ENCODE measurements at places on chromosomes 2 and 18.

DNA sequence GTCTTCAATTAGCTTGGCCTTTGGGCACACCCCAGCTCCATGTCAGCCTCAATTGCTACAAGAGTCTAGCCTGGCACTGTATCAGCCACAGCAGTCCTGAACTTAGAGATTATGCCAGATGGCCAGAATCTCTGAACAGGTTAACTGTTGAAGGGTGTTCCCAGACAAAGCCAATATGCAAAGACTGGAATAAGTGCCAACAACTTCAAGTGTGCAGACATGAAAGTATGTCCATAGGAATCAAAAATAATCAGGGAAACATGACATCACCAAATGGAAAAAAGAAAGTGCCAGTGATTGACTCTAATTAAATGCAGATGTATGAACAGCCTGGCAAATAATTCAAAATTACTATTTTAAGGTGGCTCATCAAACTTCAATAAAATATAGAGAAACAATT lies 98.5 kb upstream of the DOCK10 start:
- no peak for DNase-seq

DNA sequence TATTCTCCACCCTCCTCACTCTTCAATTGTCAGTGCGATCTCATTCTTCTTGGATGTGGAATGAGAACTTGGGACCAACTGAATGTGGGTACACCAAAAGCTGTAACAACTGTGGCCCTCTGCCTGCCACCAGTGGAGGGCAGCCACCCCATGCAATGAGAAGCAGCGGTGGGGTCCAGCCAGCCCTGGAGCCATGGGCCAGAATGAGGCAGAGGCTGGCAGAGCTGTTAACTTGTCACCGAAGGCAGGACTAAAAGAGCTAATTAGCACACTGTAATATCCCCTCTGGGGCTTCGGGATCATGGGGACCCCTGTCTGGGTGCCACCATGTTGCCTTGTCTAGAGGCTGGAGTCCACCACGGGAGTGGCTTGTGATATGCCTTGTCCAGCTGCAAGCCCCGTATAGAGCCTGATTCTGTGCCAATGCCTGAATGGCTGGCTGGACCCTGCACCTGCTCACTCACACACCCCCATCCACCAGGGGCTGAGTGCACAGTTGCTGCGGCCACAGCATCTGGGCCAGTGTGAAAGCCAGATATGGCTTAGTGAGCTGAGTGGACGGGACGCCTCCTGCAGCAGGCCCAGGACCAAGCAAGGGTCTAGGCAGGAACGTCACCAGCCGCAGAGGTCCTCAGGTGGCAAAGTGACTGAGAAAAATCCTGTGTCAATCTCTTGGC lies 680.5 kb downstream of the DSC3 start:
- no peak for DNase-seq

DNA sequence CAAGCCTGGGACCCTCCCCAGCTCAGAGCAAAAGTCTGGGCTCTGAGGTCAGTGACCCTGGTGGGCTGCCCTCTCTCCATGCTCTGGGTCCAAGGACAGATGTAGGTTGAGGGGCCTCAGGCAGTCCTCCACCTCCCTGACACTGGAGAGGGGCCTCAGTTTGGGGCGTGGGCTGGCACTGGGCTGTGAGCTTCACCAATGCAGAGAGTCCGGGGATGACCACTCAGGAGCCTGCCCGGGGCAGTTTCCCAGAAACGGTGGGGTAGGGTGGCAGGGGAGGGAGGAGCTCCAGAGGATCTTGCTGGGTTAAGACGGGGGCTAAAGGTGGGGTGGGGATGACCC lies 40.5 kb upstream of the SMAD7 start:
- no peak for DNase-seq

DNA sequence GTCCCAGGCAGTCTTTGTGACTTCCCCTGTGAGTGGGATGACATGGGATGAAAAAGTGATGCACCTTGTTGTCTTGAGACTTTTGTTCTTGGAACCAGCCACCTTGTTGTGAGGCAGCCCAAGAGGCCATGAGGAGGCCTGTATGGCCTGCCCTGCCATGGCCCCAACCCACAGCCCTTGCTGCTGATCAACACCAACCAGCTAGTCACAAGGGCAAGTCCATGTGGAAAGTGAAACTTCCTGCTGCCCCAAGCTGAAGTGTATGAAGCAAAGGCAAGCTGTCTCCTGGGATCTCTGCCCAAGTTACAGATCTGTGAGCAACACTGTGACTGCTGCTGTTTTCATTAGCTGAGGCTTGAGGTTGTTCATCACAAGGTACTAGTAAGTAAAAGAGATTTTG lies 21.6 kb downstream of the TMEM18 start:
- DNase-seq: no peak

DNA sequence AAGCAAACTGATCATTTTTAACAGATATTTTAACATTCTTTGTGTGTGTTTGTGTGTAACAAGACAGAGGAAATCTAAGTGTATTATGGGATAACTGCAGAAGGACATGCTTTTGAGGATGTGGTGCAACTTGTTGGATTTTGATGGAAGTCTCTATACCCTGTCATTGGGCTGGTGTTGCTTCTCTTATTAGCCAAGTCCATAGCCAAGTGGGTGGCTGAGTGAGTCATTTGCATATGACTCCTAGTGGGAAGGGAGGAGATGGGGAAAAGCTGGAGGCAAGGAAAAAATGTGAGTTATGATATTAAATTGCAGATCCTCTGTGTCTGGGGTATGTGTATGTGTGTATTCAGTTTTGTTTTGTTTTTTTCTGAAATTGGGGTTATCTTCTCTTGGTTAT lies 879.9 kb downstream of the DCC start:
- DNase-seq: no peak

- no peak for DNase-seq
These were observed 145.1 kb downstream of the PTGR3 start for GRCh38 chr18:75063615-75064512.

GRCh38 chr18:38494065-38494464 lies 928.5 kb upstream of the CELF4 start:
- DNase-seq: no peak

DNA sequence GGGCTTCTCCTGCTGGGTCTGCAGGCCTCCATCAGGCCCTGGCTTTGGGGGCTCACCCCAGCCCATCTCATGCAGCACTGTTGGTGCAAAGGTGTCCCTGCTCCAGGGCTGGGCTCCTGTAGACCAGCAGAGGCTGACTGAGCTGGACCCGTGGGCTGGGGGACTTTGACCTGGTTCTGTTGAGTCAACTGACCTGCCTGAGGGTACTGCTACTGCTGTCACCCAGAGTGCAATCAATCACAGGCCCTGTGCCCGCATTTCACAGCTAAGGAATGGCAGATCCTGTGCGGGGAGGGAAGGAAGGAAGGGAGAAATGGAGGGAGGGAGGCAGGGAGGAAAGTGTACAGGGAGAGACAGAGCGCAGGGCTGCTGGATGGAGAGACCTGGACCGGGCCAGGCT lies 136.8 kb downstream of the TPO start:
- DNase-seq: no peak

DNA sequence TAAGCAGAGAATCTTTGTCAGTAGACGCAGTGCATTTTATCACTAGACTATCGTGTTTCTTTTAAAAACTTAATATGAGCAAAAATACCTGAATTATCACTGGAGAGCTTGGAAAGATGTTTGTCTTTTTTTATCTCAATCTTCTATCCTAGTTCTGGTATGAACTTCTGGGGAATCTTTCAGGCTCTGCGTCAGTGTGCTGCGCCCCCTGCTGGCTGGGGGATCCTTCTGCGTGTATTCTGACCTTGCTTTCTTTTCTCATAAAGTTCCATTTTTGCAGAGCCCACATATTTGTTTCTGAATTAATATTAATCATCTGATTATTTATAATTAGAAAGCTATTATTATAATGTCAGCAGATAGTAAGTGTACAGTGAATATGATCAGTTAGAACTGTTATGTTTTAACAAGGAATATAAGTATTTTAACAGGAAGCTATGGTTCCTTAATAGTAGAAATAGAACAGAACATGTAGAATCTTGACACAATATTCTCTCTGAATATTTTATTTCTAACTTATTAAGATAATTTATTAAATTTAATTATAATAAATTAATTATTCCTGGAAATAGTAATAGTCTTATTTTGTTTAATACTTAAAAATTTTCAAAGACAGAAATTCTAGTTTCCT lies 945.0 kb upstream of the CRIM1 start:
- DNase-seq: no peak

GRCh38 chr2:175445281-175445680 lies 263.8 kb upstream of the ATP5MC3 start:
- DNase-seq: no peak

- no peak for DNase-seq
These were observed 106.3 kb downstream of the EPHA4 start for GRCh38 chr2:221465776-221466175.

- no peak for DNase-seq
These were observed 47.4 kb upstream of the NXPH2 start for GRCh38 chr2:138827426-138828054.

GRCh38 chr2:105731511-105731910 lies 13.2 kb upstream of the NCK2 start:
- no peak for DNase-seq

- no peak for DNase-seq
These were observed 152.3 kb downstream of the DIS3L2 start for GRCh38 chr2:232113821-232114220.

- no peak for DNase-seq
These were observed 381.7 kb downstream of the NUP35 start for GRCh38 chr2:183505911-183506310.

GRCh38 chr2:39320162-39320561 lies 76.4 kb upstream of the CDKL4 start:
- DNase-seq: no peak

GRCh38 chr2:187442378-187442777 lies 5.7 kb downstream of the CALCRL start:
- no peak for DNase-seq

DNA sequence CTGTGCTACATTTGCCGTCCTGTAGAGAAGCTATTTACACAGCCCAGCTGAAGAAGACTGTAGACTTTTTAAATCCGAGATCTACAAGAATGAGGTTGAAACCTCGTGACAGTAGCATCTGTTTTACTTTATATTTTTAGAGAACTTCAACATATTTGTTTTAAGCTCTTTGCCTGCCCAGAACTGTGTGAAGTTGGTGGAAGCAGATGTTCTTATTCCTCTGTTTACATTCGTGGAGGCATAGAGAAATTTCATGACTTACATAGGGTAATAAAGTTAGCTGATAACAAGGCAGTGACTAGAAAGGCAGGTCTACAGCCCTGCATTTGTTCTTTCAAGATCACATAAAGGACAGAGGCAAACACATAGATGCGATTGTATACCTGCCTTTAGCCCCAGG lies 47.0 kb upstream of the MAP3K20 start:
- no peak for DNase-seq

DNA sequence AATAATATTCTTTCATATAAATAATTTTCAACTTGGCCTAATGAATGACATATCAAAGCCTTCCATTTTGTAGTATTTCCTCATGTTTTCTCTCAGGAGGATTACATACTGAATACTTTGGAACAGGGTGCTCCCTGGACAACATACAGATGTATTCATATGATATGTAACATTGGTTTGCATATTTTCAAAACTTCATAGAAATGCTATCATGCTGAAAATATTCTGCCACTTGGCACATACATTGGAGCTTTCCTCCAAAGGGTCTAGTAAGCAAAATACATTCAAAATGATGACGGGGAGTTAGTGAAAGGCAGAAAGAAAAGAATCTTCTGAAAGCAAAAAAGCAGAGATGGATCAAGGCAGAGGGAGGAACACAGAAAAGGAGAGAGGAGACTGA lies 38.1 kb upstream of the RTN4 start:
- no peak for DNase-seq

GRCh38 chr2:145016711-145017110 lies 496.8 kb upstream of the ZEB2 start:
- DNase-seq: no peak

DNA sequence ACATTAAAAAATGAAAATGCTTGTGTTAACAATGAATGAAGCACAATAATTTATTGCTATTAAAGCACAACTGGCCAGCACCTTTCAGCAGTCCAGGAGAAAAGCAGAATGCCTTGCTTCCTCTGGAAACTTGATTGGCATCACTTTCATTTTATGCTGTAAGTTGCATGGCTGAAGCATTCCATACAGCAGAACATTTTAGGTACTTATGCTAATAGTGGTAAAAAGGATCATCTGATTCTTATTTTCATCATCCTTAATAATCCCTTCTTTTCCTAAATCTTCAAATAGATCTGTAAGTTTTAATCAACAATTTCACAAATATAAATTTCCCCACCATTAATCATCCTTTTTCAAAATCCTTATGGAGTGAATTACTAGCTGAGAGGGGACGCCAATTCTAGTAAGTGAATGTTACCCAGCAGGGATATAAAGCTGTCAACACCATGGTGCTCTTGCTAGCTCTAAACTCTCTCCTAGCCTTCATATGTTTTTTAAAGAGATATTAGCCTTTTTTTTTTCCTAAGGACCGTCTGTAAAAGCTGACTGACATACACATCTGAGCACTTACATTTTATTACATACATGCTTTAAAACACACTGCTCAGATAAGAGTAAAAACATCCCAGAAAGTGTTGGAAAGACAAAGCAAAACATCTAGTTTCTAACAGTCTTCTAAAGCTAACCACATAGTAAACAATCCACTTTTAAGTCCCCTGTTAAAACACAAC lies 5.3 kb downstream of the SATB2 start:
- DNase-seq: no peak

DNA sequence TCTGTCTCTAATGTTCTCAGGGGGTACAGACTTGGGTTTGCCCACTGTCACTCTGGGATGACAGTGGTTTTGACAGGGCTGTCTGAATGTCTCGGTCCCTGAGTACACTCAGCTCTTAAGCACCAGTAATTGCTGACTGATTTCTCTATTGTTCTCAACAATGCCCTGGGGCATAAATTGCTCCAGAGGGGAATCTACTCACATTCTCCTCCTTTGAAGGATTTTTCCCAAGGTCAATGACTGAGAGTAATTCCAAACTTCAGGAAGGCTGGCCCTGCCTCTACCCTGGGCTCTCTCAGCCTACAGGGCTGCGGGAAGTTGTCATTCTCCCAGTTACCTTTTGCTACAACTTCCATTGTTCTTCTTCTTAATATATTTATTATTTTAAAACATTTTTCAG lies 36.5 kb downstream of the MC2R start:
- no peak for DNase-seq

GRCh38 chr2:174750923-174751441 lies 13.3 kb downstream of the CHRNA1 start:
- DNase-seq: no peak

DNA sequence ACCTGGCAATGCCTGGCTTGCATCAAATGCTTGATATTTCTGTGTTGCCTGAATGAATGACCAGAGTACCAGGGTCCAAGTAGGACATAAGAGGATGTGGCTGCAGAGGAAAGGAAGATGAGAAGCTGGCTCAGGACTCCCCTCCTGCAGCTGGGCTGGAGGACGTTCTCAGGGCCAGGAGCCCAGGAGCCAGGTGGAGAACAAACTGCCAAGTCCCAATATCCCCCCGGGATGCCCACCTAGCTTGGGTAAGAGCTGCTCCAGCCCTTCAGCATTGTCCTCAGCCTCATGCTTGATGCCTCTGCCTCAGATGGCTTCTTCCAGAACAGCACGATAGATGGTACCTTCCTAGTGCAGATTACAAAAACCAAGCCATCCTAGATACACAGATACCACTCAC lies 8.6 kb upstream of the ATP6V1B1 start:
- DNase-seq: no peak

Data from stimulated activated CD8-positive, alpha-beta memory T cell treated with anti-CD3 and anti-CD28 coated beads, Interleukin-12 subunit alpha, Interleukin-12 subunit beta, amount 100 ng/mL, for 1 hour (primary cell).